Central memory CD8-positive, alpha-beta T cell (primary cell): ENCODE measurements at places on chromosomes 6 and 20.

DNA sequence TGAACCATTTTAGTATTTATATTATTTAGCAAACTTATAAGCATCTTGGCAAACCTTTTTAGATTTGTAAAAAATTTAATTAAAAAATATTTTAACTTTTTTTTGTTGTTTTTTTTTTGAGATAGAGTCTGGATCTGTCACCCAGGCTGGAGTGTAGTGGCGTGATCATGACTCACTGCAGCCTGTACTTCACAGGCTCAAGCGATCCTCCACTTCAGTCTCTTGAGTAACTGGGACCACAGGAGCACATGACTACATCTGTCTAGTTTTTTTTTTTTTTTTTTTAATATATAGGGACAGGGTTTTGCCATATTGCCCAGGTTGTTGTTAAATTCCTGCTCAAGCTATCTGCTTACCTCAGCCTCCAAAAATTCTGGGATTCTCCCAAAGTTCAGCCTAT, 161.1 kb downstream of the EYS start:
- DNase-seq: no peak

DNA sequence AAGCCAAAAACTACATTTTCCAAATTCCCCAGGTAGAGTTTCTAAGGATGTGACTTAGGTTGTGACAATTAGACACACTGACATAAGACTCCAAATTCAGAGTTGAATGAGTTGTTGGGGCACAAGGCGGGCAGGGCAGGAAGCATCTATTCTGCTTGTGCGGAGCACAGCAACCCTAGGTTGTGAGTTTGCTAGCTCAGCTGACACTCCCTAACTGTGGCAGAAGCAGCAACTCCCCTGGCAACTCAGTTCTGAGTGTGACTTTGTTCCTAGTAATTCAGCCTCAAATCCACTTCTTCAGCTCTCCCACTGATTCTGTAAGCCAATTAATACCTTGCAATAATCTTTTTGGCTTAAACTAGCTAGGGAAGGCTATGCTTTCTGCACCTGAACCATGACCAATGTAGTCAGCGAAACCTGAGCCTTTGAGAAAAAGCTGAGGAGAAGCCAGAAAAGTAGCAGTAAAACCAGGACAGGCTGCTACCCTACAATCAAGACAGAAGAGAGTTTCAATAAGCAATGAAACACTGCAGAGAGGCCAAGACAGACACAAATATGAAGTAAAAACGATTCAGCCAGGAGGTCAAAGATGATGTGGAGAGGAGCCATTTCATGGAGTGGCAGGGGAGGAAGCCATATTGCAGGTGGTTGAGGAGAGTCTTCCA, 30.0 kb upstream of the PAQR8 start:
- no peak for DNase-seq

DNA sequence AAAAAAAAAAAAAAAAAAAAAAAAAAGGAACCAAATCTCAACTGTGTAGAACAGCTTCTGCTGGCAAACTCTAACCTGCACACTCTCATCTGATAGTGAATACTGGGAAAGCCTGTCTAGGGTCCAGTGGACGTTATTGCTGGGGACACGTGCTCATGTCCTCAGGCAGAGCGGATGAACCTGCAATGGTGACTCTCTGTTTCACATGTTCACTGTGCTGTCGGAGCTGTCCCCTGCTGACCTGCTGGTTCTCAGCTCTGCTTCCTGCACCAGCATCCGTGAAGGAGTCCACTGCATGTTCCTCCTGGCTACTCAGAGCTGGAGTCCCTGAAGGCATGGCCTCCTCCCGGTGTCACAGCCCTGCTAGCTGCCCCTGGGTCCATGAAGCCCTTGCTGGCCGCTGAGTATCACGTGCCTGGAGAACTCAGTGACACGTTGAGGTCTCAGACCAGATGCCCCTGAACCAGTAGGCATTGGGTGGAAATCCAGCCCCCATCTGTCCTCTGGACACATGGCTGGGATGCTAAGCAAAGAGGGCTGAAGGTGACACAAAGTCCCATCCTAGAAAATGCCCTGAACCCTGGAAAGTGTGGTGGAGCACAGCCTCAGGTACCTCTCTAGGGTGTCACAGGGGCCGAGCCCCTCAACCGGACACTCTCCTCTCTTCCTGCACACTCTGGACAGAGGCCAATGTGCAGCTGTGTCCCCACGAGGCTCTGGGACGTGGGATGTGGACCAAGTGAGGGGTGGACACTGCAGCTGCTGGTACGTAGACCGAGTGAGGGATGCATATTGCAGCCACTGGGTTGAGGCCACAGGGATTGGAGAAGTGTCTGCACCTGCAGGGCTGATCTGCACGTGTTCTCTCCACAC, 54.9 kb upstream of the FRMD1 start:
- no peak for DNase-seq

DNA sequence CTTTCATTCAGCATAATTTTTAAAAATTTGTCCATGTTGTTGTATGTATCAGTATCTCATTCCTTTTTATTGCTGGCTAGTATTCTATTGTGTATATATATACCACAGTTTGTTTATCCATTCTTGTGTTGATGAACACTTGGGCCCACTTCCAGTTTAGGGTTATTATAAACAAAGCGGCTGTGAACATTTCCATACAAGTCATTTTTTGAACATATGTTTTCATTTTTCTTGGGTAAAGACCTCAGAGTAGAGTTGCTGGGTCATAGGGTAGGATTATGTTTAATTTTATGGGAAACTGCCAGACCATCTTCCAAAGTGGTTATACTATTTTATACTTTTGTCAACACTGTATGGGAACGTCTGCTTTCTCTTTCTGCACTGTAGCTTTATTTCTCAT, 55.3 kb downstream of the RBM24 start:
- no peak for DNase-seq

DNA sequence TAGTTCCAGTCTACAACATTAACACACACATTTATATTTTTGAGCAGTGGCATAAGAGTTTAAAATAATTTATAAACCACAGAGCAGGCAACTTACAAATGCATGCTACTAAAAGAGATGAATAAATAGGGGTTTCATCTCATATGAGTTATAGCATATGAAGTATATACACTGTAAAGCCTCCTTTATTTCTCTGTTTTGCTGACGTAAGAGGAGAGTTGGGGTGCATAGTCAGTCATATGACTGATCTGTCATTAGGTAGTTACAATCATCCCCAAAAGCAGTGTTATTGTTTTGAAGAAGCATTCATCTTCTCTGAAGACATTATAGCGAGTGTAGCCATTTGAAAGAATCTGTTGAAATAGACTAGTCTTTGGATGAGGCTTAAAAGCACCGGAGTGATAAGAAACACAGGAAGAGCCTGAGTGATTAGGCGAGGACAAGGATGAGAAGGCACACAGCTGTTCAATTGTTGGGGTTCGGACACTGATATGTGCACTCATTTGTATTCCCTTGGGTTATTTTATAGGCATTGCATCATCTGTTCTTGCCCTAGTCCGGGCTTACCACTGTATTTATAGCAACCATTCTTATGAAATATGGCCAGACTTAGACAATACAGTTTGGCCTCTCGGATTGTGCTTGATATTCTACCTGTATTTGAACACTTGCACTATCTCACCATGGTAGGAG, 325.7 kb downstream of the SAMD5 start:
- no peak for DNase-seq

DNA sequence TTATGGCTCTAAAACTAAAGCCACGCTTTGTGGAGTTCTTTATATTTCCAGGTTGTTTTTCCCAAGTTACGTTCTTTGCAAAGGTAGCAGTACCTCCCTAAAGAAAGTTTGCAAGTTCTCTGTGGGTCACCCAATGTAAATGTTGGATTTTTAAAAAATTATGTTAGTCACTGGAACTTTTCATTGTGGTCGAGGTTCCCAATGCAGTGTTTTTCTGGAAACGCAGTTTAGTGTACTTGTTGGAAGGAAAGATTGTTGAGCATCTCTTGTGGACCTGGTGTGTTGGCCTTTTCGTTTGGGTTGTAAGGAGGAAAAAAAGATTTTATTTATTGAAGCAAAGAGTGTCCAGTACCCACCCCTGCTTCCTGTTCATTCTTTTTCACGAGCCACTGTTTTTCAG, 1.4 kb downstream of the TOP1 start:
- no peak for DNase-seq

GRCh38 chr6:111950661-111951496, 77.6 kb upstream of the FYN start:
- DNase-seq: no peak

GRCh38 chr6:131831392-131831791, 23.6 kb downstream of the ENPP1 start:
- DNase-seq: no peak

DNA sequence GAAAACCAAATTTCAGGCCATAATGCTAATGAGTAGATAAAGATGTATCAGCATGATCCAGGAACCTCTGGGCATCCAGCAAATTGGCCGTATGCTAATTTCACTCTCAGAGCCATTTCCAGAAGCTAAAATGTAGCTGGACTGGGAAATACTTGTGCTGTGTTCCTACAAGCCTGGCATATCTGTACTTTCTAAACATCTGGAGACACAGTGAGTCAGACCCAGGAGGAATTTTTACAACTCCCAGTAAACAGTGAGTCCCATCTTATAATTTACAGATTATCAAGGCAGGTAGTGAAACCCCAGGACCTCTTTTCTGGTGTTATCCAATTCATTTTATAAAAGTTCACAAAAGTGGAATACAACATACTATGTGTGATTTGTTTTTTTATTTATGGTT, 683.0 kb upstream of the ADGRB3 start:
- no peak for DNase-seq

- no peak for DNase-seq
Measured at GRCh38 chr6:10343320-10343719, 71.6 kb downstream of the TFAP2A start.

DNA sequence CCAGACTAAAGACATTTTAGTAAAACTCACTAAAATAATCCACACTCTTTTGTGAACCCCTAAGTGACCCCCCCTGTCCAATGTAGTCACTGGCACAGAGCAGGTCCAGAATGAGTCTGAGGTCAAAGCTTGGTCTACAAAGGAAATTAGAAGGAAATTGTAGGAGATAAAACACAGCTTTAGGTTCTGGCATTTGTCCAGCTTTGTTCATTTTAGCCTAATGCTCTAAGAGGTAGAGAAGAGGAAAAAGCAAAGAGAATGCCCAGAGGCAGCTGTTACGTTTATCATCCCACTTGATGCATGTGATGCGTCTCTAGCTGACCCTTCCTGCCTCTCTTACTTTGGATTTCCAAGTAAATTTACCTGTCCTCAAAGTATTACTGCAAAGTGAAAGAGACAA, 62.5 kb downstream of the CNKSR3 start:
- no peak for DNase-seq

DNA sequence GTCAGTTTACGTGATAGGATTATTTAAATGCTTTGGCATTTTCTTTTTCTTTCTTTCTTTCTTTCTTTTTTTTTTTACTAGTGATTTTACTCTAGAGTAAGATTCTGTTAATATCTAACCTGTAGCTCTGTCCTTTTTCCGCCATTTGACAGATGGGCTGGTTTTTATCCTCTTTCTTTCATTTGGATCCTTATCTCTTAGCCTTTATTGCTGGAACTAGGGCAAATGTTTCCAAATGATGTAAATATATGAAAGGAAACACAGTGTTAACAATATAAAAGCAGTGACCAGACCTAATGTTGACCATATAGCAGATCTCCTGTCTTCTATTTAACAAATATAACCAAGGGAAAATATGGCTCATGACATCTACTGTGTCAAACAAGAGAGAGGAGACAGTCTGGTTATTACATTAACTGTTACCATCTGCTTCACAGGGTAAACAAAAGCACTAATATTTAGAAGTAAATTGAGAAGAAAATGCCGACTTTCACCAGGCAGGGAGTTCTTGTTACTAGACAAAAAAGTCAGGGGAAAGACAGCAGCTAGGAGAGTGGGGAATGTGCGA, 59.8 kb upstream of the GCLC start:
- no peak for DNase-seq

- no peak for DNase-seq
Measured at GRCh38 chr6:89082486-89082891, 1.9 kb downstream of the PNRC1 start.

GRCh38 chr6:169320013-169320412, 66.4 kb upstream of the THBS2 start:
- DNase-seq: no peak

- no peak for DNase-seq
Measured at GRCh38 chr6:23775127-23775526, 350.9 kb upstream of the NRSN1 start.

DNA sequence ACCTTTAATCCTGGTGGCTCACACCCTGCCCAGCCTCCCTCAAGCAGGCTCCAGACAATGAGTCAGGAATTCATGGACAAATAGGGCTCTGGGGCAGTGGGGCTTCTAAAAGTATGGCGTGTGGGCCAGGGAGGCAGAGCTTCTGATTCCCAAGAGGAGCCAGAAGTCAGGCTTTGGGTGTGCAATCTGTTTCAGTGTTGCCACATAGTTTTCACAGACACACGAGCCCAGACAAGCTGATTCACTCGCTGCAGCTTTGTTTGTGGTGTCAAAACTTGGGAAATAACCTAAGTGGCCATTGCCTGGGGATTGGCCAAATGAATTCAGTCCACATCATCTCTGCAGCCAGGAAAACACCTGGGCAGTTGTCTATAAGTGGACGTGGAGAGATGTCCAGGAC, 9.2 kb downstream of the PEDS1 start:
- DNase-seq: no peak

GRCh38 chr20:16011056-16011455, 562.2 kb downstream of the KIF16B start:
- no peak for DNase-seq
